ENCODE measurements at places on chromosomes 6 and 20.
A peak's percentile ranks its signal among the peaks of the same experiment; 100 is the strongest.

GRCh38 chr20:36098364-36098763 is 56.2 kb upstream of the EPB41L1 start:
- DNase-seq, result no peak

DNA sequence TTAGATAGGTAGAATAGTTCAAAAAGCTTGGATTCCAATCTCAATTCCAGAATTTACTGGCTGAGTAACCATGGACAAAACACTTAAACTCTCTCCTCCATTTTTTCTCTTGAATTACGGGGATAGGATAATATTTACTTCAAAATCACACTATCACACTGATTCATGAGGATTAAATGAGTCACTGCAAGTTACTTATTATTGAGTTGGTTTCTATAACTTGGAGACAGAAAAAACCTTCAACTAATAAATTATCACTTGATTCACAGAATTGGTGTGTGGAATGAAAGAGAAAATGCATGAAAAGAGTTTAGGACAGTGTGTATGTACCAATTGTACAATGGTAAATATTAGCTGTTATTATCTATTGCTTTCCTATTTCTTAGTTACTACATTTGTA is 585.2 kb downstream of the PHF3 start:
- no peak for DNase-seq

DNA sequence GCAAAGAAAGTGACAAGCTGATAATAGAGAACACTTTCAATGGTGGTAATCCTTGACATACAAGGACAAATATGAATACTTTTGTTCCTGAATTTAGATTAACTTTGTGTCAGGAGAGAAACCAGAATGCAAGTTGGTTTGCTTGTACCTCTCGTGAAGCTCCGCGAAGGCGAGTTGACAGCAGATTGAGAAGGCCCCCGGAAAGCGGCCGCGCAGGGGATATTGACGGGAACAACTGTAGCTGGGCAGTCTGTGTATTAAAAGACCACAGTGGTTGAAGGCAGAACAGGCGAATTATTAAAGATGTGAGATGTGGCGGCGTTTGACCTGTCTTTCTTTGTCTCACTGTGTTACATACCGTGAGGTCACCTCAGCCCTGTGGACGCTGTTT is 175.8 kb upstream of the RALGAPA2 start:
- DNase-seq, result no peak

DNA sequence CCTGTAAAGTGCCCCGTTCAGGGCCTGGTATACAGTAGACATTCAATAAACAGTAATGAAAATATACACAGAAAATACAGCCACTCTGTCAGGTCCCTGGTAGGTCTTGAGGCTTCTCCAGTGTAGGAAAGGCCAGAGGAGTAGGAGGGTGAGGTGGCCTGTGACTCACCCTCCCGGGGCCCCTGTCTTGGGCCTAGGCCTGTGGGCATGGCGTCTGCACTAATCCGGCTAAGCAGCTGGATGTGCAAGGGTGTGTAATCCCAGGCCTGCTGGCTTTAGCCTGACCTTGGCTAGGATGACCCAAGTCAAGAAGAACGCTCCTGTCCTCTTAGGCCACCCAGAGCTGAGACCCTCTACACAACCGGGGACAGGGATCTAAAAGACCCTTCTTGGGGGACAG is 84.9 kb downstream of the KCNB1 start:
- DNase-seq, result no peak

GRCh38 chr6:16690608-16691142 is 70.6 kb downstream of the ATXN1 start:
- DNase-seq, result no peak

- no peak for DNase-seq
Measured at GRCh38 chr6:106159531-106159940, 73.4 kb downstream of the PRDM1 start.

DNA sequence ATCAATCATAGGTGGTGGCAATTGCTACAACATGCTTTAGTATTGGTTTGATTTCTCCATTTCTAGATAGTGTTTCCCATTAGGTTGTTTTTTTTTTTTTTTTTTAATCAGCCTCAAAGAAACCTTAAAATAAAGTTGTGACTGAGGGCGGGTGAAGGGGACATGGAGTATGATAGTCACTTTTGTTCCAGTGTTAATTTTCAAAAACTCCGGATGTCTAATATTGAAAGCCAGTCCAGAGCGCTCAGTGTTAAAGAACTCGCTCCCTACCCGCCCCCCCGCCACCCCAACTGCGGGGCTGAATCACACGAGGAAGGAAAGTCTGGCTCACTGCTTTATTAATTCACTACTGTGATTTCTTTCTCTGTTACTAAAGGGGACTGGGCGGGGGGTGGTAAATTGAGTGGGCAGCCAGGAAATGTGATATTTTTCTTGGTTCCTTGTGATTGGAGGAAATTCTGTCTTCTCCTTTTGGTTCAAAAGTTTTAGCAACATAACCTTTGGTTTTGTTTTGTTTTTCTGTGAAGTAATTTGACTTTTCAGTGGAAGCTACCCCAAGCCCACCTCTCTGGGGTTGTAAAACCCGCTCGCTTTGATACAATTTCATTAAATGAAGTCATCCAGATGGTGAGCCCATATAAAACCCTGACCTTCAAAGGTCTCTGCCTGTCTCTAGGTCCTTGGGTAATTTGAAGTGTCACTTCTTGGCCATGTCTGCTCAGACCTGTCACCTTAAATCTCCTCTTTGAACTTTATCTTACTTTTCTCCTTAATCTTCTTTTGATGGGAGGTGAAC is 38.0 kb downstream of the TNFAIP3 start:
- peak; percentile 30 for DNase-seq

DNA sequence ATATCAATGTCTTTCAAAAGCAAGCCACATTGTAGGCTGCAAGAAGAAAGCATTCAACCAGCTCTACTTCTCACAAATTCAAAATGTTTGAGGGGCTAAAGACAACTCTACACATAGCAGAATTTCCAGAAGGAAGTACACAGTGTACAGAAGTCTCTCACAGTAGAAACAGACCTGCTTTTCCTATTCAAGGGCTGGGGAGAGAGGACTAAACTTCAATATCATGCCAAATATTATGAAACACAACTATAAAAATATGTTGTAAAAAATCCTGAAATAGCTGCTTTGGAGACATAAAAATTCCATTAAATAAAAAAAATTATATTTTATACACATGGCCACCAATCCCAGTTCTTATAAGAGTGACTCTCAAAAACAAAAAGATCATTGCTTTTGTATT is 70.8 kb upstream of the IPCEF1 start:
- DNase-seq, result no peak

DNA sequence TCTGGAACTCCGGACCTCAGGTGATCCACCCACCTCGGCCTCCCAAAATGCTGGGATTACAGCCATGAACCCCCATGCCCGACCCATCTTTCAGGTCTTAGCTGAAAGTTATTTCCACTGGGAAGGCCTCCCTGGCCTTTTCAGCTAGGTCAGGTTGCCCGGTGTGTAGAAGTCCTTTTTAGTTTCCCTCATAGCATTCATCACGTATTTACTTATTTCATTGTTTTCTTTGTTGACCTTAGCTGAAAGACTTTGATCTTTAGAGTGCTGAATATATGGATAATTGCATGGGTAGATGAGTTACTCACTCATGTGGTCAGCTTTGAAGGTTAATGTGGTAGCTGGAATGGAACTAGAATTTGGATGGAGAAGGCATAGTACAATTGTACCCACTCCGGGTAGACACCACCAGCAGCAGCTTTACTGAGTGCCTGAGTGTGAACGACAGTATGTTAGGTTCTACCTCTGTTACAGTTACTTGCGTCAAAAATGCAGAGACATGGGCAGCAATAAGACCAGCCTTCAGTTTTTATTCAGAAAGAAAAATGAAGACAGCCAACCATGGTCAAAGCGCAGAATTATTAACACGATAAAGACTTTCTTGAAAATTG is 9.1 kb downstream of the KIZ start:
- DNase-seq, result no peak

- no peak for DNase-seq
Measured at GRCh38 chr6:157647261-157647915, 175.7 kb upstream of the SNX9 start.

DNA sequence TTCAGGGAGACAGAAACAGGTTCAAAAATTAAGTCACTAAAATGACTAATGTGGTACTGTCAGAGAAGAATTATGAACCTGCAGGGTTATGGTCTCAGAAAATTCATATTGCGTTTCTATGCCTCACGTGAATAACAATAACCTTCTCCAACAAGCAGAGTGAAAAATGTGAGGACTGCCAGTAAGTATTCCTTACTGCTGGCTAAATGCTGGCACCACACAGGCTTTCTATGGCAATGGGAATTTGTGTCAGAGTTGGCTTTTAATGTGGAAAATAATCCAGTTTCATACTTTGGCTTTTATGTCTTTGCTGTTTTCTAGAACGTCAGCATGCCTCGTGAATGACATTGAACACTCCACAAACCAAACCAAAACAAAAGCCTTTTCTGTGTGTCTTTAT is 656.0 kb downstream of the KIF16B start:
- no peak for DNase-seq

DNA sequence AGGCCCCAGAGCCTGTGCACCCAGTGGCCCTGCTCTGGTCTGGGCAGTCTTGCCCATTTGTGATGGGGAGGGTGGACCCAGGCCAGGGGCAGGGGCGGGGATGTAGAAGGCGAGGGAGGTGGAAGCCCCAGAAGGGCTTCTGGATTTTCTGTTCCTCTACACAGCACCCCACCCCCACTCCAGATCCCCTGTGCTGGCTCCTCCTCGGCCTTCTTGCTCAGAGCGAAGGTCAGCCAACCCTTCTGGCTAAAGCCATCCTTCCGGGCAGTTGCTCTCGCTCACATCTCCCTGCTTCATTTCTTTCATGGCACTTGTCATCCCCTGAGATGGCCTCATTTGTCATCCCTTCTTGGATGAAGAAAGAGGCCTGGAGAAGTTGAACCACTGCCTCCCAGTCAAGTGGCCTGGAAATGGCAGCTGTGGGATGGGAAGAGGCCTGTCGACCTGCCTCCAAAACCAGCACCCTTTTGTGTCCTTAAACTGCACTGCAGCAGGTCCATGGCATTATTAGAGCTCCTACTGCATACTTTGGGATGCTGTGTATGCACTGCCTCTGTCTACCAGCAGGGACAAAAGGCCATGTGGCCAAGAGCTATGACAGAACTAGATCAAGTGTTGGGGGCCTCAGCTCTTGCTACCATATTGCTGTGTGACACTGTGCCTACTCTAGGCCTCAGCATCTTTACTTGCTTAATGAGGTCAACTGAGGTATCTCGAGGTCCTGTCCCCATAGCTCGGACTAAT is 19.9 kb downstream of the PEDS1 start:
- no peak for DNase-seq

- DNase-seq, result no peak
Measured at GRCh38 chr6:12836009-12836408, 119.4 kb downstream of the PHACTR1 start.

- DNase-seq, result no peak
Measured at GRCh38 chr6:52503323-52503747, 73.5 kb downstream of the TRAM2 start.

DNA sequence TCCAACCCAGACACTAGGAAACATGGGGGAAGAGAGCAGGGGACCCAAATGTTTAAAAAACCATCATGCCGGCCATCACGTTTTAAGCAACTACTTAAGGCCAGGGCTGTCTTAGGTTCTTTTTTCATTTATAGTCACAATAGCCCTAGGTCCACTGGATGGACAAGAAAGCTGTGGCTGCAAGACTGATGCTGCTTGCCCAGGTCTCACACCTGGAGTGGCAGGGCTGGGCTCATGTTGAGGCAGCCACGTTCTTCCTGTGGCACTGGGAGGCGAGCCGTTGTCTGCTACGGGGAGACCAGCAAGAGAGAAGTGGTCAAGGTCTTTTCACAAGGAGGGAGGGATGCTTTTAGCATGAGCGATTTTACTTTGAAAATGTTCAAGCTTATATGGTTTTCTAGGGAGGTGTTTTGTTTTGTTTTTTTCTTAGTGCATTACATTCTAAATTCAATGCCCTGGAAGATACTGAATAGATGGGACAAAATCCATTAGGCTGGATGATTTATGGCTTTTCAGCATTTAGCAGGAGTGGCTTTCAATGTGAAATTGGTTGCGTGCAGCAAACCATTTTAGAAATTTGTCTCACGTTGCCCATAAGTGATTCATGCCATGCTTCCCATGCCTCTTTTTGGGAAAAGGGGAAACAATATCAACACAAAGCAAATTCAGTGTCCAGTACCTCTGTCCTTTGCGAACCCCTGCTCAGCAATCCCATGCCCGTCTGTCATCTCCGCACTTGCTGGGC is 106.6 kb upstream of the SNX9 start:
- no peak for DNase-seq

DNA sequence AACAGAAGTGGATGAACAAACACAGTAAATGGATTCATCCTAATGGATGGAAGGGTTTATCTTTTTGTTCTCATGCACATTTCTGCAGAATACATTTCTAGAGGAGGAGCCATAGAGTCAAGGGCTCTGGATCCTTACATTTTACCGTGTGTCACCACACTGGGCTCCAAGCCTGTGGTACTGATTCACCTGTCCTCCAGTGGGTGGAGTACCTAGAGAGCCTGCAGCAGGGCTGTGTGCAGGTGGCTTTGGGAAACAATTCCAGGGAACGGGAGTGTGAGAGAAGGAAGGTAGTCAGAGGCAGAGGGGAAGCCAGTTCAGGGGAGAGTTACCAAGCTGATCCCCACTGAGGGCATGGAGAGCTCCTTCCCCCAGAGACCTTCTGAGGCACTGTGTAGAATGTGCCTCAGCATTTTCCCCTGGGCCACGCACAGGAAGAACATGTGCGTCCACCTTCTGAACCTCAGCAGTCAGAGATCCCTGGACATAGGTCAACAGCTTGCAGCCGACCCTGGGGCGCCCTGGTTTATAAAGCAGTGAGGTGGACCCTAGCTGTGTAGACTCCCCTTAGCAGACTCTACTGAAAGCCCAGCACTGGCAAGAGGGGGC is 85.3 kb upstream of the SLC22A23 start:
- DNase-seq, result no peak

GRCh38 chr20:23643659-23644058 is 5.9 kb upstream of the CST3 start:
- no peak for DNase-seq

GRCh38 chr20:50590348-50590664 is 80.1 kb downstream of the PTPN1 start:
- DNase-seq, result no peak

DNA sequence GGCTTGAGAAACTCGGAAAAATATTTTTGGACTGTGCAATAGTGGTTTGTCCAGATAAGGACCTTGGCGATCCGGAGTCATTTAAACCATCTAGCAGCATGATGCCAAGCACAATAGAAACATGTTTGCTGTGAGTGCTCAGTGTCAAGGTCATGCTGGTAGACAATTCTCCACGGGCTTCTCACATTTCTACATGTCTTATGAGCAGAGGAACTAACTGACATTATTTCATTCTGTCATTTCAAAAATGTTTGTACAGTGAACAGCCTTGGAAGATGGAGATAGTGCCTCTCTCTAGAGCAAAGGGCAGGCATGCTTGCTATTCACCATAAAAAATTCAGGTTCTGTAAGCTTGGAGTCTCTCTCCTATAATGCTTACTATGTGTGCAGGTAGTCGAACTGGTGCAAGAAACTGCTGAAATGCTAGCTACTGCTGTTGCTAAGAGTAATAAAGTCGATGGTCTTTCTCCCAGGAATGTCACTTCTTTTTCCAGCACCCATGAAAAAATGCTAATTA is 25.4 kb upstream of the CCN2 start:
- DNase-seq, result no peak

- no peak for DNase-seq
Measured at GRCh38 chr6:68691120-68691519, 56.0 kb downstream of the ADGRB3 start.

- no peak for DNase-seq
Measured at GRCh38 chr20:39736434-39737327, 774.5 kb downstream of the DHX35 start.

Data from stimulated activated CD8-positive, alpha-beta memory T cell treated with anti-CD3 and anti-CD28 coated beads, Interleukin-7, amount 100 ng/mL, for 1 hour (primary cell).